ENCODE measurements at places on chromosomes 5 and 9.
A peak's percentile ranks its signal among the peaks of the same experiment; 100 is the strongest.

GRCh38 chr5:90214991-90215390 lies 194.6 kb downstream of the CETN3 start:
- DNase-seq = no peak

DNA sequence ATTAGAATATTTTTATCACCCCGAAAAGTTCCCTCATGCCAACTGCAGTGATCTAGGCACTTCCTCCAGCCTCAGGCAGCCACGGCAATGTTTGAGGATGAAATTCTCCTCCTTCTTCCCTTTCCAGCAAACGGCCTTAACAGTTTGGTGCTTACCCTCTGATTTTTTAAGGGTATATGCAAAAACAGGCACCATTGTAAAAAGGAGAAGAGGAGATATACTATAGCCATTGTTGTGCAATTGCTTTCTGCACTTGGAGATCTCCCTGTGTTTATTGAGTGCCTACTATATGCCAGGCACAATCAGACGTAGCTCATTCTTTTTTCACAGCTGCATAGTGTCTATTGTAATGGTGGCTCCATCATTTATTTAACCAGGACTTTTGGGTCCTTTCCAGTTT lies 29.4 kb downstream of the GSN start:
- no peak for DNase-seq

DNA sequence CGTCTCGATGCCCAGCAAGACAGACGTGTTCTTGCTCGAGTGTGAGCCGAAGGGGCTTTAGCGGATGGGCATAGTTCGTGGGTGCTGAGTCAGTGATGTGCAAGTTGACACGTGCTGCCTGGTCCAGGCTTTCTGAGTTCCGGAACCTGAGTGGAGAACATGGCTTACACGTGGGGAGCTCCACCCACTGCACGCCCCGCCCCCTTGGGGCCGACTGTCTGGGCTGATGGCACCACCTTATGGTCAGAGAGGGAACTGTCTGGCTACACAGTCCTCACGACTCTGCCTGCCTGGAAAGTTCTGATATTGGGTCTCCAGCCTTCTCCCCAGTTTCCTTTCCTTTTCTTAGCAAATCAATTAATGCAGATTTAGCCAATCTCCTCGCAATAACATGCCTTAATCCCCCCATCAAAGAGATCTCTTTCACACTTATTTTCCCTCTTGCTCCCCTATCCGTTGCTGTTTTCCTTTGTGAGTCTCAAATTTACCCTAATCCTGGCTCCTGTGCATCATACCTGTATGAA lies 3.8 kb upstream of the STC2 start:
- peak; percentile 82 for DNase-seq

DNA sequence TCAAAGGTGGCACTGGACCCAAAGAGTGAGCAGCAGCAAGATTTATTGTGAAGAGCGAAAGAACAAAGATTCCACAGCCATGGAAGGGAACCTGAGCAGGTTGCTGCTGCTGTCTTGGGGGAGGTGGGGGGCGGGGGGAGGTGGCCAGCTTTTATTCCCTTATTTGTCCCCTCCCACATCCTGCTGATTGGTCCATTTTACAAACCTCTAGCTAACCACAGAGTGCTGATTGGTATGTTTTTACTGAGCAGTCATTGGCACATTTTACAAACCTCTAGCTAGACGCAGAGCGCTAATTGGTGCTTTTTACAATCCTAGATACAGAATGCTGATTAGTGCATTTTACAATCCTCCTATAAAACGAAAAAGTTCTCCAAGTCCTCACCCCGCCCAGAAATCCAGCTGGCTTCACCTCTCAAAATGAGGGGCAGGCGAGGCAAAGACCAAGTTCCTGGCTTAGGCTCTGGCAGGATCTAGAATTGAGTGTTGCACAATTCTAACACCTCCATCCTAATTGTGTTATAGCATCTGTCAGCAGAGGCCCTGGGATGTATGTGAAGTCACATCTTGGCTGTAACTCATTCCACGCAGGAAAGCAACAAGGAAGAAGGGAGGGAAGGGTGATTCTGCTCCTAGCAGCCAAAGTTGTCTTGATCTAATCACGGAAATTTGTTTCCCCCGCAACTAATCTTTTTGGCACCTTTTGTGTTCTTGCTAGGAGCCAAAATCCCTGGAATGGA lies 34.3 kb downstream of the ROR2 start:
- no peak for DNase-seq

- no peak for DNase-seq
Measured at GRCh38 chr9:104748359-104749031, 1.0 kb downstream of the NIPSNAP3A start.

All from head of caudate nucleus (tissue), 42 donors.